ENCODE measurements at places on chromosomes 2 and 18.

DNA sequence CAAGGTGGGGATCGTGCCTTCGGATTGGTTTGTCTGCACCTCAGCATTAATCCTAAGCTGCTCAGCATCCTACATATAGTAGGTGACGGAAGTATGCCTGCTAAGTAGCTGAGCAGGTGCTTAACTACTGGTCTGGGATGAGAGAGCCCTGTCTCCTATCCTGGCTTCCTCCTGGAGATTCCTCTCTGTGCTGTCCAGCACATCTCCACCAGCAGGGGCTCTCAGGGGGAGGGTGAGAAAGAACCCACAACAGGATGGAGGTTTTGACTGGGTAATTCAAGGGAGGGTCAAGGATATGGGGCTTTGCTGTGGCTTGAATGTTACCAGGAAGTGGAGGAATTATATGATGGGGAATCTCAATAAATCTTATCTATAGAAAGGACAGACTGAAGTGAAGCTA lies 45.4 kb upstream of the KIF5C start:
- no peaks in the 10 kb centered on the region for H3K27me3 ChIP-seq
- no peak overlapping the region for H3K27ac ChIP-seq
- H3K4me1 ChIP-seq = no peaks in the 10 kb centered on the region
- H3K4me3 ChIP-seq = no peak overlapping the region

- DNase-seq = no peak
- H3K36me3 ChIP-seq = no peaks in the 10 kb centered on the region
- H3K4me1 ChIP-seq = no peaks in the 10 kb centered on the region
- H3K27me3 ChIP-seq = no peaks in the 10 kb centered on the region
- no peak overlapping the region for H3K27ac ChIP-seq
- no peak overlapping the region for H3K4me3 ChIP-seq
Measured at GRCh38 chr2:113842919-113843736, 46.8 kb upstream of the ACTR3 start.

DNA sequence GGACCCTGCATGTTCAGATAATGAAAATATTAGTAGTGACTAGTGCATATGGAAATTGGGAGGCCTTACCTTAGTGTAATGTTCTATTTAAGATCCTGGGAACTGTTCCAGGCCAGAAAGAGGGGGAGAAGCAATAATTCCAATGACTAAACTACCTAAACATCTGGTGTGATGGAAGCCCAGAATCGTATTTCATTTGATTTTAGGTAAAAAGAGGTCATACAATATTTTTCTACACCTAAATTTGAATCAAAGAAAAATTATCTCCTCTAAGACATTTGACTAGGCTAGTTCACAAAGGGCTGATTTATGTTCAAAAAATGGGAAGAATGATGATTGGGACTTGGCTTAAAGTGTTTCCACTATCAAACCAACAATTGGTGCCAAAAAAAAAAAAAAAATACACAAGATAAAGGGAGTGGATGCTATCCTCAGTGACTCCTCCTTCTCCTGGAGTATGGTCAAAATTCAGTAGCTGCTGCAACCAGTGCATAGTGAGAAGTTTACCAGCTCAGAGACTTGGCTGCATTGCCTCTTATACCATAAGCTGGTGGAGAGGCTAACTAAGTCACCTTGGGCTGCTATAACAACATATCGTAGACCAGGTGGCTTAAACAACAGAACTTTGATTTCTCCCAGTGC lies 1038.3 kb upstream of the ACVR2A start:
- no peaks in the 10 kb centered on the region for H3K4me1 ChIP-seq
- no peak overlapping the region for H3K27ac ChIP-seq
- H3K36me3 ChIP-seq = no peaks in the 10 kb centered on the region
- no peak overlapping the region for H3K4me3 ChIP-seq
- H3K27me3 ChIP-seq = no peaks in the 10 kb centered on the region
- no peak for DNase-seq

DNA sequence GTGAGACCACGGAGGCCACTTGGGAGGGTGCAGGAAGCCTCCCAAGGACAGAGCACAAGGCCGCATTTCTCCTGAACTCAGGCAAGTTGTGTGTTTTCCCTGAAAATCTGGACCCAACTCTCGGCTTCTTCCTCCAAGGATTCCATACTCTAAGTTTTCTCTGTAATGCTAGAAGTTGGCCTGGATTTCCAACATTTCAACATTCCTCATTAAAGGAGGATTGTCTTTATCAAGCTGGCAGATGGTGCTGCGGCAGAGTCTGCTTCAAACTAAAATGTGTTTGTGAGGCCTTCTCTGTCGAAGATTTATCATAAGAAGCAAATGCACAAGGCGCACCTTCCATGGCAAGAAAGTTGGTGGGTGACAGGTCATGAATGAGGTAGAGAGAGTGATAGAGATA lies 94.4 kb upstream of the SATB2 start:
- no peaks in the 10 kb centered on the region for H3K27me3 ChIP-seq
- H3K4me3 ChIP-seq = no peak overlapping the region
- no peaks in the 10 kb centered on the region for H3K4me1 ChIP-seq

DNA sequence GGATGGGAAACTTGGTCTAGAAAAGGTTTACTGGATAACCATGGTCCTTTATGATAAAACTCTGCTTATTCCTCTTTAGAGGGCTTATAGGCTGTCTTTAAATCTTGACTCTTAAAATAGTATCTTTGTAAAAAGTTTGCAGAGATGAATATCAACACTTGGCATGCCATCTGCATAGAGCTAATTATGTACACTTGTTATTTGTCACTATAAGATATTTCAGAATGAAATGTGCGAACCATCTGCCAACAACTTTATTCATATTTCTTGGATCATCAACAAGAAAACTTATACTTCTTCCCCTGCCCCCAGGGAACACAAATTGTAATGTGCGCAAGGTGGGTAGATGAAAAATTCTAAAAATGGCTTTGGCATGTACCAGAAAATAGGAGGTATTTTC lies 653.0 kb upstream of the CHAC2 start:
- no peak overlapping the region for H3K27ac ChIP-seq
- H3K36me3 ChIP-seq = no peaks in the 10 kb centered on the region
- H3K27me3 ChIP-seq = no peaks in the 10 kb centered on the region
- H3K4me1 ChIP-seq = no peaks in the 10 kb centered on the region
- no peak for DNase-seq

- DNase-seq = no peak
- no peak overlapping the region for H3K4me3 ChIP-seq
- H3K36me3 ChIP-seq = no peaks in the 10 kb centered on the region
- no peaks in the 10 kb centered on the region for H3K4me1 ChIP-seq
Measured at GRCh38 chr2:26569216-26570082, 71.7 kb downstream of the CIB4 start.

- no peaks in the 10 kb centered on the region for H3K4me1 ChIP-seq
- H3K36me3 ChIP-seq = no peaks in the 10 kb centered on the region
- no peak for DNase-seq
- no peak overlapping the region for H3K27ac ChIP-seq
Measured at GRCh38 chr2:16652296-16653082, 13.1 kb downstream of the CYRIA start.

GRCh38 chr18:49563130-49563540 lies 1.3 kb downstream of the LIPG start:
- H3K27ac ChIP-seq = no peak overlapping the region
- H3K36me3 ChIP-seq = no peaks in the 10 kb centered on the region
- no peak overlapping the region for H3K4me3 ChIP-seq
- H3K4me1 ChIP-seq = peaks cover 23% of the 10 kb centered on the region

GRCh38 chr2:234111523-234111922 lies 61.0 kb downstream of the SPP2 start:
- no peak overlapping the region for H3K27ac ChIP-seq
- no peak overlapping the region for H3K4me3 ChIP-seq
- no peaks in the 10 kb centered on the region for H3K27me3 ChIP-seq
- H3K36me3 ChIP-seq = no peaks in the 10 kb centered on the region
- DNase-seq = no peak

- no peak overlapping the region for H3K4me3 ChIP-seq
- H3K4me1 ChIP-seq = peaks cover 39% of the 10 kb centered on the region
- no peaks in the 10 kb centered on the region for H3K36me3 ChIP-seq
Measured at GRCh38 chr2:207133820-207134519, 31.8 kb downstream of the KLF7 start.

GRCh38 chr2:189466656-189467055 lies 25.4 kb downstream of the WDR75 start:
- no peaks in the 10 kb centered on the region for H3K4me1 ChIP-seq
- no peak overlapping the region for H3K27ac ChIP-seq
- peak; percentile 20 for DNase-seq
- no peak overlapping the region for H3K4me3 ChIP-seq
- H3K36me3 ChIP-seq = peaks cover 81% of the 10 kb centered on the region
- no peaks in the 10 kb centered on the region for H3K27me3 ChIP-seq

GRCh38 chr2:121735518-121736074 lies 1.1 kb downstream of the NIFK start:
- no peak for DNase-seq
- peak overlapping the region; percentile 80 for H3K4me3 ChIP-seq
- no peaks in the 10 kb centered on the region for H3K27me3 ChIP-seq
- H3K4me1 ChIP-seq = peaks cover 31% of the 10 kb centered on the region
- H3K27ac ChIP-seq = peak overlapping the region; percentile 80

DNA sequence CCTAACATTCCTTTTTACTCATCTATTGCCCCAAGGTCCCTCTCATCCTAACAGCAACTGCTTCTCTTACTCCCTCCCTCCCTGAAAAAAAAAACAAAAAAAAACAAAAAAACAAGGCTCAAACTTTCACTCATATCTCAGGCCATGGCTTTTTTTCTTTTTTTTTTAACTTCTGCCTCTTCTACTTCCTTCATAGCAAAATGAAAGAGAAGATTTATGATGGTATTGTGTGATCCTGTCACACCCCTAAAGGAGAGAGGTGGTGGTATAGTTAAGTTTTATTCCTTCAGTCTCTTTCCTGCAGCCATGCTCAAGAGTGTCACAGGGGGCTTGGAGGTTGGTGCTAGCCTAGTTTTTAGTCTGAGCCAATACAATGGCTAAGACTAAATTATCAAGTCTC lies 21.5 kb upstream of the EPC2 start:
- H3K4me3 ChIP-seq = no peak overlapping the region
- no peaks in the 10 kb centered on the region for H3K36me3 ChIP-seq
- H3K27me3 ChIP-seq = no peaks in the 10 kb centered on the region

- H3K4me1 ChIP-seq = peaks cover 14% of the 10 kb centered on the region
- no peaks in the 10 kb centered on the region for H3K27me3 ChIP-seq
- no peak overlapping the region for H3K27ac ChIP-seq
- no peak for DNase-seq
- H3K4me3 ChIP-seq = no peak overlapping the region
Measured at GRCh38 chr2:105972246-105972645, 221.9 kb downstream of the UXS1 start.

DNA sequence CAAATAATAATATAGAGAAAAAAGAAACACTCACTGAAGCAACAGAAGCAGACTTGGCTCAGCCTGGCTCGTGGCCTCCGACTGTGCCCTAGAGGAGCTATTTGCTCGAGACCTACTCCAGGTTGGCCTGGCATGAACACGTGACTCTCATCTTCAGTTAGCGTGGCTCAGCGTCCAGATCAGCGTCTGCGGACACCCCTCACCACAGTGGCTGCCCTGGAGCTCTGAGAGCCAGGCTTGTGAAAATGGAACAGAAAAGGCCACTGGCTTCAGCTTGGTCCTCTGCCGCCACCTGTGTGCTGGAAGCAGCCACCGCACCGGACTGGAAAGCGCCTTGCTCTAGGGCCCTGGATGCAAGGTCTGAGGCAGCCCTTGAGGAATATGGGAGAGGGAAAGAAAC lies 1184.0 kb upstream of the GYPC start:
- H3K27me3 ChIP-seq = no peaks in the 10 kb centered on the region
- DNase-seq = no peak
- no peaks in the 10 kb centered on the region for H3K4me1 ChIP-seq

DNA sequence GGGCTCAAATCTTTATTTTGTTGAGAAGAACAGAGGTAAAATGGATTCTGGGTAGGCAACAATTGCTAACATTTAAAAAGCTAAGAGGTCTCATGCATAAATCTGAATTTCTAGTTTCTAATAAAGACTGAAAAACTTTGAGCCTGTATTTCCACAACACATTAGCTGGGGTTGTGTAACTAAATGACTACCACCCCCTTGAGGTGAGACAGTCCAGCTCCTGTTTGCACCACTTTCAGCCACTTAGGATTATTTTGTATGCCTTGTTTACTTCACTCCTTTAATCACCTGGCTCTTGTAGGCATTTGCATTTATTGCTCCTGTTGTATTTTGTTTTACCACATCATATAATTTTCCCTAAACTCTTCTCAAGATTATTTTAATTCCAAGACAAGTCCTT lies 376.6 kb downstream of the PTH2R start:
- no peaks in the 10 kb centered on the region for H3K4me1 ChIP-seq
- no peak overlapping the region for H3K4me3 ChIP-seq
- H3K27me3 ChIP-seq = no peaks in the 10 kb centered on the region
- no peaks in the 10 kb centered on the region for H3K36me3 ChIP-seq
- no peak overlapping the region for H3K27ac ChIP-seq
- no peak for DNase-seq

- H3K27ac ChIP-seq = no peak overlapping the region
- no peaks in the 10 kb centered on the region for H3K36me3 ChIP-seq
- no peaks in the 10 kb centered on the region for H3K4me1 ChIP-seq
- DNase-seq = no peak
- H3K4me3 ChIP-seq = no peak overlapping the region
Measured at GRCh38 chr18:21453511-21453901, 147.0 kb downstream of the ESCO1 start.

GRCh38 chr2:197707316-197708213 lies 2.4 kb downstream of the MARS2 start:
- DNase-seq = peak; percentile 34
- H3K36me3 ChIP-seq = no peaks in the 10 kb centered on the region
- H3K4me3 ChIP-seq = no peak overlapping the region
- no peaks in the 10 kb centered on the region for H3K27me3 ChIP-seq
- H3K27ac ChIP-seq = peak overlapping the region; percentile 6
- H3K4me1 ChIP-seq = peaks cover 52% of the 10 kb centered on the region

DNA sequence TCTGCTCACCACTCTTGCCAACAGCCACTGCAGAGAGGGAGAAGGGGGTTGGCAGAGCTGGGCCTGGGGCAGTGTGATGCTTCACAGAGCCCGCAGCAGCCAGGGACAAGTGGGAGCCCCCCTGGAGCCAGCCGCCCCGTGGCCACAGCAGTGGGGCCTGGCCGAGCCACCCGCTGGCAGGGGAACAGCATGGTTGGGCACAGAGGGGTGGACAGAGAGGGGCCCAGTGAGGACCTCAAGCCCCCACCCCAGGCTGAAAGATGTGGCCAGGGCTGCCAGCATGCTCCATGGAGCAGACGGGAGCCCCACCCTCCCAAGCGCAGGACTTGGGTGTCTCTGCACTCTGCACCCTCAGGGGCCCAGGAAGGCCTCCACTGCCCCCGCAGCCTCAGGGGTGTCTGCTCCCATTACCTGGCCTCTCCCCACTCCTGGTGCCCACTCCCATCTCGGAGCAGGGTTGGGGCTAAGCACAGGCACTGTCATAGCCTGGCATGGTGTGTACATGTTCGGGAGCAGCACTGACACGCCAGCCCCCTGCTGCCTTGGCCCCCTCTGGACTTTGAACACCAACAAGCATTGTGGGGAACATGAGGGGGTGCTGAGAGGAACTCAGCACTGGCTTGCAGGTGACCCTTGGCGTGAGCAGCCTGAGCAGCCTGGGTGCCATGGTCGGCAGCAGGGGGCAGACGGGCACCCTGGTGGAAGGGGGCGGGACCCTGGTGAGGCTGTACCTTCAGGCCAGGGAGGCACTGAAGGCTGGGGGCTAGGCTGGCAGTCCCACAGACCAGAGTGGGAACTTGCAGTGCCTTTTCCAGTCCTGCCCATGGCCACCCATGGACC lies 279.6 kb upstream of the CYP26B1 start:
- H3K4me3 ChIP-seq = no peak overlapping the region
- no peaks in the 10 kb centered on the region for H3K4me1 ChIP-seq
- no peak for DNase-seq
- H3K27ac ChIP-seq = no peak overlapping the region

Data from CD4-positive, alpha-beta memory T cell (primary cell).